Testis (tissue), 5 donors: ENCODE measurements at places on chromosomes 6 and 20. TPM values are rescaled to one million over a fixed set of nuclear protein-coding genes. Genes with fewer than 3 reads are reported as not detected.

The RIPOR2 gene
- total RNA-seq, result 10.0 TPM

The TRDN gene
- 3.2 TPM for total RNA-seq

The TBC1D32 gene
- 37.4 TPM for total RNA-seq

The CSE1L gene
- 126 TPM for total RNA-seq

The PANK2 gene
- total RNA-seq, result 71.2 TPM

The SMLR1 gene
- 0.94 TPM for total RNA-seq

The SYTL3 gene
- 10.2 TPM for total RNA-seq

The LSM2 gene
- 49.6 TPM for total RNA-seq

The IL17A gene
- total RNA-seq, result not detected

The TCP11 gene
- 193 TPM for total RNA-seq

The MAFB gene
- total RNA-seq, result 17.7 TPM

The HUS1B gene
- total RNA-seq, result 8.9 TPM

The ENTPD6 gene
- 157 TPM for total RNA-seq

The FOXS1 gene
- 4.3 TPM for total RNA-seq

The ARMH2 gene
- 2.1 TPM for total RNA-seq

The ACSS1 gene
- total RNA-seq, result 184 TPM

The CST3 gene
- 3,145 TPM for total RNA-seq

The FUT9 gene
- 0.12 TPM for total RNA-seq

The TMEM244 gene
- not detected for total RNA-seq

The CDH26 gene
- 3.5 TPM for total RNA-seq

The ESR1 gene
- 8.1 TPM for total RNA-seq

The TBXT gene
- 0.24 TPM for total RNA-seq

The TRAPPC3L gene
- total RNA-seq, result 0.39 TPM

The TMEM151B gene
- total RNA-seq, result 2.8 TPM

The SLA2 gene
- 0.87 TPM for total RNA-seq

The COL19A1 gene
- 1.4 TPM for total RNA-seq

The ADAM33 gene
- 61.1 TPM for total RNA-seq

The SIRPB2 gene
- 0.63 TPM for total RNA-seq

The LAMA2 gene
- total RNA-seq, result 56.0 TPM

The C6orf15 gene
- not detected for total RNA-seq

The MCCD1 gene
- total RNA-seq, result not detected

The LRRC73 gene
- total RNA-seq, result 20.1 TPM

The SYCP2L gene
- total RNA-seq, result 8.7 TPM

The BPIFB1 gene
- 1.6 TPM for total RNA-seq

The BMP6 gene
- 11.4 TPM for total RNA-seq

The GSTA2 gene
- total RNA-seq, result 85.9 TPM

The VGLL2 gene
- total RNA-seq, result 1.7 TPM

The BPI gene
- 9.3 TPM for total RNA-seq

The ADGRF1 gene
- total RNA-seq, result 5.4 TPM

The TREM2 gene
- 0.63 TPM for total RNA-seq

The IGF2R gene
- total RNA-seq, result 84.6 TPM

The HAO1 gene
- total RNA-seq, result 0.16 TPM

The SULF2 gene
- total RNA-seq, result 95.6 TPM

The RIPPLY2 gene
- 2.1 TPM for total RNA-seq

The SIGLEC1 gene
- total RNA-seq, result 9.4 TPM

The SOX18 gene
- total RNA-seq, result 6.1 TPM

The NHSL1 gene
- total RNA-seq, result 2.5 TPM
